ENCODE measurements at places on chromosomes 6 and 20.

- peak; percentile 58 for DNase-seq
Measured at GRCh38 chr6:69232911-69233448, 563.8 kb downstream of the LMBRD1 start.

DNA sequence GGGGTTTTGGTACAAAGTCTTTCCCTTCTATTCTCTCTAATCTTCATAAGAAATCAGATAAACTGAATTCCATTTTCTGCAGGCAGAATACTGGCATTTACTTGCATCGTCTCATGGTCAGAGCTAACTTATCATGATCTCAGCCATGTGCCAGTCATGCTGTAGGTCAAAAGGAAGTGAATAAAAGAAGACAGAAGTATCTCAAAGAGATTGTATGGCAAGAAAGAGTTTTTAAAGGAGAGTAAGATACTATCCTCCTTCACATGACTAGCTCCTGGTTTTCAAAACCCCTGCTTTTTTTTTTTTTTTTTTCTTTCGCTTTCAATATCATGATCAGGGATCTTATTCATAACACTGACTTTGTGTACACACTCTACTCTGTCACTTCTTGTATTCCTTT, 398.3 kb downstream of the C6orf118 start:
- no peak for DNase-seq

GRCh38 chr20:4894981-4895381, 106.3 kb downstream of the SLC23A2 start:
- DNase-seq: no peak

DNA sequence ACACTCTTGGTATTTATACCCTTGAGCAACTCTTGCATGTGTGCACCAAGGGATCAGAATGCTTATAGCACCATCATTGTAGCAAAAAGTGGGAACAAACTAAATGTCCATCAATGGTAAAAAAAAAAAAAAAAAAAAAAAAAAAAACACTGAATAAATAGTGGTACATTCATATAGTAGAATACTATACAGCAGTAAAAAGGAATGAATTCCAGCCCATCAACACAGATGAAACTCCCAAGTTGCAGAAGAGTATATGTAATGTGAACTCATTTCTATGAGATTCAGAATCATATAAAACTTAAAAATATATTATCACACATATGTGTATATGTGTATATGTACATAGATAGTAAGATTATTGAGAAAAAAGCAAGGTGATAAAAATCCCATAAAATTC, 291.6 kb downstream of the CLIC5 start:
- no peak for DNase-seq

DNA sequence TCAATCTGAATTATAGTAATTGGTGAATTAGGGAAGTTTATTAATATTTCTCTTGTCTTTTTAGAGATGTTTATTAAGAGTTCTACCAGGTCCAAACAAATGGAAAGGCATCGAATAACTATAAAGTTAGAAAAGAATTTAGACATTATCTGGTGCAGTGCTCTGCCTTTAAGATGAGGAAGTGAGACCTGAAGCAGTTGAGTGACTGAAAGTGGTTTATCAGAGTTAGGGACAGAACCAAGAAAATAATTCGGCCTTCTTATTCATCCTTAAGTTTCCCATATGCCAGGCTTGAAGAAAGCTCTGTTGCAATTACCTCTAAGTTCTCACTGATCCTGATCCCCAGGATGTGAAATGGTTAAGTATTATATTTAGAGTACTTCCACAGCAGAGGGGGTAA, 94.2 kb upstream of the FLRT3 start:
- DNase-seq: no peak

DNA sequence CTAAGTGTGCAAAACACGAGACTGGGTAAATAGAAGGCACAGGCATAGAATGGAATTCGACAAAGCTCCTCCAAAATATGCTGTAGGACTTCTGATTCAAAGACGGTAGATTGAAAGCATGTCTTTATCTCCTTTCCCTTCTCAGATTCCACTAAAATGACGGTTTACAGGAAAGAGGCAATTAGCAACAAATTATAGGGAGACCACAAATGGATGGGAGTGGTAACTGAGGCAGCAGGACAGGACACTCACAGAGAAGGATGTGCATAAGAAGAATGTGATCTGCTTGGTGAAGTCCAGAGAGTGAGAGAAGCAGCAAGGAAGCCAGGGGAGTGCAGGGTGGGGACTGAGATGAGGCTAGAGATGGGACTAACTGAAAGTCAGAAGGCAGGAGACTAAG, 113.4 kb upstream of the MRPS10 start:
- no peak for DNase-seq

- DNase-seq: no peak
Measured at GRCh38 chr20:33654680-33655161, 7.4 kb upstream of the C20orf144 start.

DNA sequence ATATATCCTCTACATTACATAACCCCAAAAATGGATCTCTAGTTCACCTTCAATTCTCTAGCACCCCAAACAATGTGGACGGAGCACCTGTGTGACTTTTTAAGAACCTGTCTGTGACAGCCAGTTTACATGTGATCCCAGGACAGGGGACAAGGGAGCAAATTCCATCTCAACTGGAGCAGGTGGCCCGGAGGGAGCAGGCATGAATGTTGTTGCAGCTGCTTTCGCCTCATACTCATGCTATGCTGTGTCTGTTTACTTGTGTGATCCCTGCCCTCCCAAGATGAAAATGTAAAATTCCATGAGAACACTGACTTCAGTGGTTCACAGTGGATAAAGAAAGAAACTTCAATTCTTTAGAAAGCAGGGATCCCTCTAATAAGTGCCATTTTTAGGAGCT, 600.3 kb downstream of the CDH26 start:
- no peak for DNase-seq

DNA sequence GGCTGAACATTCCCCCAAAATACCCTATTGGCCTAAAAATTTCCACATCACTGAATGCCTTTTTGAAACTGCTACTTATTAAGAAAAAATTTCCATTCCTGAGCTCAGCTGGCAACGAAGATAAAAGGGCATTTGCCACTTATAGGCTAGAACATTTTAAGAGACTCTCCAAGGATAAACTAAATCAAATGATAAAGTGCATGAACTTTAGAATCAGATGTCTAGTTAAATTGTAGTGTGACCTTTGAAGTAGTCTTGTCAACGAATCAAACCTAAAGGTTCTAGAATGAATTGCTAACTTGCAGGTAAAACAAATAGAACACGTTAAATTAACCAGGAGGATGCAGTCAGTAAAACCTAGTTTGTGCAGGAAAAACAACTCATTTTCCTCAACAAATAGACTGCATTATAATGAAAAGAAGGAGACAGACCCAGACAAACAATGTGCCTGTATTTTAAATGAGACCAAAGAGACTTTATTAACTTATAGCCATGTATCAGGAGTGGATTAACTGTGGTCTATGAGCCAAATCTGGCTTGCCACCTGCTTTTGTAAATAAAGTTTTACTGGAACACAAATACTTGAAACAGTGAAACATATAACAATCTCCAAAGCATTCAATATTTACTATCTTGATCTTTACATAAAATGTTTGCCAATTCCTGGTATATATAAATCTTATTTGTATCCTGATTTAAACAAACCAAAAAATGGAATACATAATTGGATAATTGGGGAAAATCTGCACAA, 184.4 kb downstream of the MEI4 start:
- no peak for DNase-seq

GRCh38 chr6:113997116-113997515, 26.2 kb upstream of the HDAC2 start:
- DNase-seq: no peak

GRCh38 chr6:81495999-81496398, 256.5 kb downstream of the TENT5A start:
- DNase-seq: no peak

- no peak for DNase-seq
Measured at GRCh38 chr6:88223298-88223697, 57.2 kb upstream of the CNR1 start.

DNA sequence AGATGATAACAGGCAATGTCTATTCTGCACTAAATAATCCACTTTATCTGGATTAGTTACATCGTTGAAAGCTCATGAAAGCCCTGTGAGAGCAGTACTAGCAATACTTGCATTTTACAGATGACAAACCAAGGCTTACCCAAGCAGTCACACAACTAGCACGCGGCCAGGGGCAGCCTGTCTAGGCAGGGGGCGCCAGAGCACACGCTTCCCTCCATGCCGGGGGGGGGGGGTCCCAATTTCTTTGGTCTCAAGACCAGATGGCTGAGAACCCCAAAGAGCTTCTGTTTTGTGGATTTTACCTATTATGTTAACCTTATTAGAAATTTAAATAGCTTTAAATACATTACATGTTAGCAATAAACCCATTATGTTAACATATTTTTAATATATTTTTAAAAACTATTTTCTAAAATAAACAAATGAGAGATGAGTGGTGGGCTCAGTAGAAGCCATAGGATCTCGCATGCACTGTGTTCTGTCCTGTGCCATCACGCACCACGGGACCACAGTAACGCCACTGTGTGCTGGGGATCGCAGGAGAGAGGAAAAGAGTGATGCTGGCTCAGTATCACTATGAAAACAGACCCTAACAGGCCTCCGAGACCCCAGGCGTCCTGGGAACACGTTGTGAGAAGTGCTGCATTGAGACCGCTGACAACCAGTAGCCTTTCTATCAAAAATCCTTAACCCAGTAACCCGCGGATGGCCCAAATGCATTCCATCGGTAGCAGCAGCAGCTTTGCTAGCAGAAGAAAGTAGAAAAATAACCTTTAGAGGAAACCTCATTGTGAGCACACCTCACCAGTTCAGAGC, 5.3 kb upstream of the PRR18 start:
- no peak for DNase-seq

DNA sequence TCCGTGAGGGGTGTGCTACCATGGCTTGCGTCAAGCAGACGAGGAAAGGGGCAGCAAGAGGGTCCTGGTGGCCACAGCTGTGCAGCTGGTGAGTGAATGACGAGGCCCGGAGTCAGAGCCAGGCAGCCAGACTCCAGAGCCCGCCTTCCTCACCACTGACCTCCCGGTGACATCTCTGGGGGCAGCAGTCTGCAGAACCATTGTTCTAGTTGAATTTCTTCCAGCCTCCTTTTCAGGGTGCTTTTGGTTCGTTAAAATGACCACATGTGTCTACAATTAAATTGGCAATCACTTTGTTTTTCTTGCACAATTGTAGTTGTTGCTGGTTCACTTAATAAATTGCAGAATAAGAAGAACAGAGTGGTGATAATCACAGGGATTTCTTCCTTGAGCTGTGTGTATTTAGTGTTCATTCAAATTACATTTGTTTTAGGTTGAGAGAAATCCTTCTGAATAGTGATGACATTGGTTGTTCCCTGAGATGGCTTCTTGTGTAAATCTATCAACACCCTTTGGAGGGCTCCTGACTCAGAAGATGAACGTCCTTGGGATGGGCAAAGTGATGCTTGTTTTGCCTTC, 96.4 kb downstream of the TULP4 start:
- no peak for DNase-seq

GRCh38 chr6:117317261-117317660, 51.9 kb downstream of the VGLL2 start:
- DNase-seq: no peak

- DNase-seq: no peak
Measured at GRCh38 chr6:127515794-127516661, 3.1 kb downstream of the MTCL3 start.

Measured in left lobe of liver (tissue), 2 donors.